ENCODE measurements at places on chromosomes 11 and 22. TPM values are rescaled to one million over a fixed set of nuclear protein-coding genes. Genes with fewer than 3 reads are reported as not detected.
A peak's percentile ranks its signal among the peaks of the same experiment; 100 is the strongest.

Gene THAP12
- total RNA-seq: 19.4 TPM

GRCh38 chr11:115581871-115582639 is 77.8 kb upstream of the CADM1 start:
- H3K27ac ChIP-seq: no peak overlapping the region
- no peaks in the 10 kb centered on the region for H3K36me3 ChIP-seq

Gene SAA4
- total RNA-seq: 0.44 TPM

DNA sequence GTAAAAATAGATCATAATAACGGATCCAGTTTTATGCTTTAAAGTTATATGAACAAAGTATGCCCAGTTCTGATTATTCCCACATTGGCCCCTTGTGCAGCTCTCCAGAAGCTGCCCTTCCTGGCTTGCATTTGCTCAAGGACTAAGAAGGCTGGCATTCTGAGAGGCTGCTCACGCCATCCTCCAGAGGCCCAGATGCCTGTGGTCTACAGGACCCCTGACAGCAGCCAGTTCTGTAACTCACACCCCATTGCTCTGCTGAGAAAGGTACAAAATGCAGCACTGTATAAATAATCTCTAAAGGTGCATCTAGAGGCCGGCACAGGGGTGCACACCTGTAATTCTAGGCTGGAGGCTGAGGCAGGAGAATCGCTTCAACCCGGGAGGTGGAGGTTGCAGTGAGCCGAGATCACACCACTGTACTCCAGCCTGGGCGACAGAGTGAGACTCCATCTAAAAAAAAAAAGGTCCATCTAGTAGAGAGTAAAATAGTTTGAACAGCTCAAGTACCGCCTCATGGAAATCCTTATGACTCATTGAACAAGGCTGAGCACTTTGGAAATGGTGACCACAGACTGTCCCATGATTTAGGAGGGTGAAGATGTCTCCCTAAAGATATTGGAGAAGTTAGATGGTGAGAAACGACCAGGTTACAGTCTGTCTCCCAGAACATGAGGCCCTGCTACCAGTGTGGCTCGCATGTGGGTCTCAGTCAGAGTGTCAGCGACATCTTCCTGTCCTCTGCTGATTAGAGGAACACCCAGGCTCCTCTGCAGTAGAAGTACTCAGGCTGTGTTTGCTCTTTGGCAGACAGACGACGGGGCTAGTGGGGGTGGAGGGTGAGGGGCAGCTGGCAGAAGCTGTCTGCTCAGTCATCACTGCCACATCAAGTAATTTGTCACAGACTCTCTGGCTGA is 56.3 kb downstream of the KREMEN1 start:
- H3K27me3 ChIP-seq: no peaks in the 10 kb centered on the region
- no peaks in the 10 kb centered on the region for H3K36me3 ChIP-seq
- H3K4me3 ChIP-seq: no peak overlapping the region
- H3K27ac ChIP-seq: no peak overlapping the region

GRCh38 chr11:95512177-95512576 is 277.4 kb downstream of the FAM76B start:
- H3K4me1 ChIP-seq: no peaks in the 10 kb centered on the region
- DNase-seq: no peak
- H3K4me3 ChIP-seq: no peak overlapping the region

DNA sequence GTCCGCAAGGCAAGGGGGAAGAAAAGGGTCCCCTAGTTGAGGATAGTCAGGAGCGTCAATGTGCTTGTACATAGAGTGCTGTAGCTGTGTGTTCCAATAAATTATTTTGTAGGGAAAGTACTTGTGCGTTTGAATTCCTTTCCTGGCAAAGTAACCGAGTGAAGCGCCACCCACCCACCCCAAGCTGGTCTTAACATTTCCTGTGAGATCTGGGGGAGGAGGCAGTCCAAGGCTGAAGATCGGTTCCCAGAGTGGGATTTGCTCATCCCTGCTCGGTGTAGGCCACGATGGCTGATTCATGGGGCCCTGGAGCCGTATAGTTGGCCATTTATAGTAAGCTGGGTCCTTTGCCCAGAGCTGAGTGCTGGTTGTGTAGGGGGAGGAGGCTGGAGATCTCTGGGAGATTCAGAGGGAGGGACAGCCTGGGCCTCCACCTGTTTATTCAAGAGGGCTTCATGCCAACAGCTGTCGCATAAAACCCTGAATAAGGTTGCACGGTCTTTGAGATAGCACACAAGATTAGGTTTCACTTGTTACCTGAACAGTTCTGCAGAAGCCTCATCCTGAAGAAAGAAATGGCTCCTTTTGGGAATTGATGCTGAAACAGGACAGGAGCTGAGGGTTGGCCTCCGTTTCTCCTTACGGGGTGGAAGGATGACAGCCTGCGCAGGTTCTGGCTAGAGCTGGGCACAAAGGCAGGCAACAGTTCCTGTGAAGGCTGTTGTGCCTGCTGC is 2.4 kb downstream of the ATF4 start:
- H3K4me3 ChIP-seq: peak overlapping the region; percentile 100
- H3K4me1 ChIP-seq: peaks cover 25% of the 10 kb centered on the region
- H3K27ac ChIP-seq: peak overlapping the region; percentile 22
- no peaks in the 10 kb centered on the region for H3K27me3 ChIP-seq

GRCh38 chr11:11808992-11809615 is 32.7 kb upstream of the USP47 start:
- no peaks in the 10 kb centered on the region for H3K27me3 ChIP-seq
- no peak overlapping the region for H3K27ac ChIP-seq
- H3K36me3 ChIP-seq: no peaks in the 10 kb centered on the region
- H3K4me1 ChIP-seq: peaks cover 5% of the 10 kb centered on the region
- H3K4me3 ChIP-seq: no peak overlapping the region
- DNase-seq: no peak

- no peak overlapping the region for H3K4me3 ChIP-seq
- H3K36me3 ChIP-seq: no peaks in the 10 kb centered on the region
- H3K27ac ChIP-seq: no peak overlapping the region
- H3K27me3 ChIP-seq: no peaks in the 10 kb centered on the region
- peaks cover 7% of the 10 kb centered on the region for H3K4me1 ChIP-seq
Observed at GRCh38 chr11:14544611-14545010, 24.4 kb upstream of the PSMA1 start.

DNA sequence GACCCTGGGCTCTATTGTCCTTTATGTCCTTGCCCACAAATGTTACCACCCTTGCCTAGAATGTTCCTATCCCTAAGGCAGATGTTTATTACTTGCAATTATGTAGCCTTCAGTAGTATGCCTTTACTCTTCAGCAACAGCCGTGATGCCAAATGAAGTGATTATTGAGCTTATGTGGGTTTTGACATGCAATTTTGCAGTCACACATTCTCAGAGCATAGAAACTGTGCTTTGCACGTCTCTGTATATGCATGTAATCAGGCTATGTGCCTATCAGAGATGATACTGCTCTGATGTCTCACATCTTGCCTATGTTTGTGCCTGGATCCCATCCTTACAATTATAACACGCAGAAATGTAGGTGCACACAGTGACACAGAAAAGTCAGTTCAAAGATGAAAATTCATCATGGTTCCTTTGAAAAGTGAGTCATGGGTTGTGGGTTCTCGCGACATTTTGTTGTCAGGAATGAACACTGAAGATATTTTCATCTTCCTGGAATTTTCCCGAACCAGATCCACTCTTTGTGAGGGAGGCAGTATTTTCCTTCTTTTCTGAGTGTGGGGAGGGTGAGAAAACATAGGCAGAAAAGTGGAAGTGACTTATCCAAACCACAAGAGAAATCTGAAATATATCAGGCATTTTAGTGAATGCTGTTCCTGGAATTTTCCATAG is 81.1 kb downstream of the BMAL1 start:
- no peak overlapping the region for H3K27ac ChIP-seq
- no peaks in the 10 kb centered on the region for H3K27me3 ChIP-seq
- H3K36me3 ChIP-seq: peaks cover 53% of the 10 kb centered on the region

- no peaks in the 10 kb centered on the region for H3K27me3 ChIP-seq
- H3K36me3 ChIP-seq: no peaks in the 10 kb centered on the region
- no peak for DNase-seq
- peaks cover 32% of the 10 kb centered on the region for H3K4me1 ChIP-seq
- no peak overlapping the region for H3K4me3 ChIP-seq
Observed at GRCh38 chr11:83006877-83007330, 64.8 kb downstream of the RAB30 start.

Gene PHLDA2
- 9.0 TPM for total RNA-seq

DNA sequence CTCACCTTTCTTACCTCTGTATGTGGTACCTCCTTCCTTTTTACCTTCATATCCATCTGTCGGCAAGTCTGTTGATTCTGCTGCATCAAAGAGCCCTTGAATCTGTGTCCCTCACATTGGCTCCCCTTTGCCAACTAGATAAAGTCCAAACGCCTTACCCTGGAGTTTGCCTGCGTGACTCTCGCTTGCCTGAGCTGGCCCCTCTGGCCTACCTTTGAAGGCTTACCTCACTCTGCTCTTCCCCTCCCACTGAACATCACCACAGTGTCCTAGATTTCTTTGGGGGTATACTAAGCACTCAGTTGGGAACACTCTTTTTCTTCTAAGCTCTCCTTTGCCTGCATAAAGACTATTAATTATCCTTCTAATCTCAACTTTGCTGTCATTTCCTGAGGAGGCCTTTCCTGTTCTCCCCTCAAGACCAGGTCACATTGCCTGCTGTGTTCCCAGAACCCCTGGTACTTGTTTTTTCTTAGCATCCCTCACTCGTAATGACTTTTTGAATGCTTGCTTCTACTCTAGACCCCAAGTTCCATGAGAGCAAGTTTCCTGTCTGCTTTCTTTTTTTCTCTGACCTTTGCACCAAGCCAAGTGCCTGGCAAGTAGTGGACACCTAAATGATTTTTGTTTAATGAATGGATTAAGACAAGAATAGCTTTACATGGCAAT is 67.8 kb upstream of the ADORA2A start:
- no peaks in the 10 kb centered on the region for H3K27me3 ChIP-seq
- H3K27ac ChIP-seq: no peak overlapping the region
- DNase-seq: no peak
- H3K4me3 ChIP-seq: no peak overlapping the region
- H3K4me1 ChIP-seq: no peaks in the 10 kb centered on the region
- peaks cover 26% of the 10 kb centered on the region for H3K36me3 ChIP-seq

DNA sequence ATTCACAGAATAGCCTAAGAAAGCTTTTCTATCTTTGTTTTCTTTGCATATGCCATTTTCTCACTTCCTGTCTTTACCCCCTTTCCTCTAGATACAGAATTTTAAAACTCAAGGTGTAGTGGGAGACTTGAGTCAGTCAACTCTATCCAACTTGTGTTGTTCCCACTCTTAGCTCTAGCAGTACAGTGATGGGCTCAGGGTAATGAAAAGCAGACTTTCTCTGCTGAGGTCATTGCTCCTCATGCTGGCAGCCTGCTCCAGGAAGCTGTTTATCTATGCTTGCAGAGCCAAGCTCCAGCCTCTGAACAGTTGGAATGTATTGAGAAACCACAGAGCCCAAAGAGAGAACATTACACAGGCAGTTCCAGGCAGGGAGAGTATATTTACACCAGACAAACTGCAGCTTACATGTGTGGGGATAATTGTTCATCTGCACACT is 68.1 kb downstream of the CSTPP1 start:
- no peaks in the 10 kb centered on the region for H3K27me3 ChIP-seq
- peaks cover 13% of the 10 kb centered on the region for H3K4me1 ChIP-seq
- no peak overlapping the region for H3K4me3 ChIP-seq
- no peaks in the 10 kb centered on the region for H3K36me3 ChIP-seq

DNA sequence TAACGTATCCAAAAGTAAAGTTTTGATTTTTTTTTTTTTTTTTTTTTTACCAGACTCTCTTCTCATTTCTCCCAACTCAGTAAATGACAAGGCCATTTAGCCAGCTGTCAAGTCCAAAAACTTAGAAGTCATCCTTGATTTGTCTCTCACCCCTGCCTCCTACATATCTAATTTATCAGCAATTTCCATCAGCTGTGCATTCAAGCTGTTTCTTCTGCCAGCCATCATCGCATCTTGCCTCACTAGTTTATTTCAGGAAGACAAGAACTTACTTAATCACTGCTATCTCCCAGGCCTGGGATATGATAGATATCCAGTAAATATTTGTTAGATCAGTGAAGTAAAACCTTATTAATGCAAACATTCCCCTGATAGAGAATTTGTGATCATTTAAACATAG is 47.6 kb downstream of the SCGB1A1 start:
- H3K27ac ChIP-seq: no peak overlapping the region
- no peaks in the 10 kb centered on the region for H3K4me1 ChIP-seq
- H3K36me3 ChIP-seq: no peaks in the 10 kb centered on the region
- no peaks in the 10 kb centered on the region for H3K27me3 ChIP-seq

Measured in pancreas (tissue), 10 donors.